ENCODE measurements at places on chromosomes 3 and 15.

- DNase-seq, result no peak
Measured at GRCh38 chr15:40776537-40777141, 6.9 kb downstream of the C15orf62 start.

GRCh38 chr15:92625251-92625980, 30.2 kb downstream of the FAM174B start:
- DNase-seq, result peak; percentile 24

DNA sequence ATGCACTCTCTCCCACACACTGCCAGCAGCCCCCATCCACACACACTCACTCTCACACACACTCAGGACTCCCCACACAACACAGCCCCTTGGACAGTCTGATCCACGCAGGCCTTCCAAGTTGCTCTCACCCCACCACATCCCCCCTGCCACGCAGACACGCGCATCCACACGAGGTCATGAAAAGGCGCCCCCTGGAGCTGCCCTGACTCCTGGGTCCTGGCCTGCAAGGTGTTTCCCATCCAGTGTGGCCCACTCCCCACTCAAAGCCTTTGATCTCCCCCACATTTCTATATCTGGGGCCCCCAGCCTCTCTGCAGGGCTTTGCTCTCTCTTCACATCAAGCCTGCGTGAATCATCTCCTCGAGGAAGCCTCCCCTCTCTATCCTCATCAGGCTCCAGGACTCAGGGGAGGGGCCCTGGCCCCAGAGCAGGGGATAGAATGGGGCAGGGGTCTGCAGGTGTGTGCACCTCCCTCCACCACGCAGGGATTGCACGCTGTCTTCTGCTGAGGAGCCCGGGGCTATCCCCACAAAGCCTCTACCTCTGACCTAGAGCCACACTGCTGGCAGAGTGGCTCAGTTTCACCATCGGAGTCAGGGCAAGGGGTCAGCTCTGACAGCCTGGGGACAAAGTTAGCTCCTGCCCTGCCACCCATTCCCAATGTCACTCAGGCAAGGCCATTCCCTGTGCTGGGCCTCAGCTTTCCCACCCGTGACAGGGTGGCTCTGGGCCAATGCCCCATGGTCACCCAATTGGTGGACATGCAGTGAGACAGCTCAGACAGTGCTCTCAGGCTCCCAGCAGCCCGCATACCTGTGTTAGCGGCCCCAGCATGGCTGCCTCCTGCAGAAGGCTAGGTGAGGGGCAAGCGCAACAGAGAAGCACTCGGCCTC, 6.4 kb downstream of the MYL3 start:
- DNase-seq, result no peak

GRCh38 chr3:40623567-40623966, 98.8 kb downstream of the ZNF621 start:
- DNase-seq, result peak; percentile 11

GRCh38 chr15:77457905-77458265, 37.2 kb downstream of the HMG20A start:
- no peak for DNase-seq

- DNase-seq, result peak; percentile 49
Measured at GRCh38 chr15:45205192-45205591, 17.4 kb upstream of the SHF start.

GRCh38 chr3:82329300-82329699, 567.9 kb upstream of the GBE1 start:
- DNase-seq, result no peak

GRCh38 chr3:32281570-32282106, 43.2 kb downstream of the CMTM8 start:
- DNase-seq, result no peak

DNA sequence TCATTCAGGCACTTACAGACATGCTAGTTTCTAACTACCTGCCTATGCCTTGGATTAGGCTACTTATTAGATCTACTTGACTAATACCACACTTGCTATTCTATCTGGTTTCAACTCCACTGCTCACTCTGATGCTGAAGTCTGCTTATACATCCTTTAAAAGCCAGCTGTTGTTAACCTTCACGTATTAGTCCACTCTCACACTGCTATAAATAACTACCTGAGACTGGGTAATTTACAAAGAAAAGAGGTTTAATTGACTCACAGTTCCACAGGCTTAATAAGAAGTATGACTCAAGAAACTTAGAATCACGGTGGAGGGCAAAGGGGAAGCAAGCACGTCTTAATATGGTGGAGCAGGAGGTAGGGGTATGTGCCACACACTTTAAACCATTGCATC, 47.7 kb upstream of the ANKRD28 start:
- DNase-seq, result no peak

GRCh38 chr3:62939707-62940106, 64.5 kb upstream of the CADPS start:
- no peak for DNase-seq

GRCh38 chr3:39108200-39108710, 775 bp downstream of the TTC21A start:
- DNase-seq, result no peak

DNA sequence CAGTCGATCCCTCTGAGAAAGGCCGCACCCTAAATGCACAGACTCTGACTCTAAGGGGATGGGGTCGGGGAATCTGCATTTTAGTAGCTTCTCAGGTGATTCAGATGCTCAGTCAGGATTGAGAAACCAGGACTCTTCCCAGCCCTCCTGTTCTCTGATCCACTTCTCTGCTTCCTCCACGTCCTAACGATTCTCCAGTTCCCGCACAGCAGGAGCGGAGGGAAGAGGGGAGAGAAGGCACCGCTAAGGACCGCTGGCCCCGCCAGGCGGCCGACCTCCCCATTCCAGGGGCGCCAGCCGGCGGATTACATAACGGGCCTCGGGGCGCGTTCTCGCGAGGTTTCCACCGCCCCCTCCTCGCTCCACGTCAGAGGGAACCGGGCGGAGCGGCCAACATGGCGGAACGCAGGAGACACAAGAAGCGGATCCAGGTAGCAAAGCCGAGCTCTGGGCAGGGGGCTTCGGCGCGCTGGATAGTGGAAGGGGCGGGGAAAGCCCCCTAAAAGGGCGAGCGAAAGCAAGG, at the start of gene SEC62:
Gene SEC62 (plus strand): TSS at position 380 of the 523 bp plus-strand sequence. CDS start 16 bp downstream, at position 396.
- peak; percentile 88 for DNase-seq

GRCh38 chr3:150020527-150020926, 49.8 kb upstream of the PFN2 start:
- DNase-seq, result no peak

DNA sequence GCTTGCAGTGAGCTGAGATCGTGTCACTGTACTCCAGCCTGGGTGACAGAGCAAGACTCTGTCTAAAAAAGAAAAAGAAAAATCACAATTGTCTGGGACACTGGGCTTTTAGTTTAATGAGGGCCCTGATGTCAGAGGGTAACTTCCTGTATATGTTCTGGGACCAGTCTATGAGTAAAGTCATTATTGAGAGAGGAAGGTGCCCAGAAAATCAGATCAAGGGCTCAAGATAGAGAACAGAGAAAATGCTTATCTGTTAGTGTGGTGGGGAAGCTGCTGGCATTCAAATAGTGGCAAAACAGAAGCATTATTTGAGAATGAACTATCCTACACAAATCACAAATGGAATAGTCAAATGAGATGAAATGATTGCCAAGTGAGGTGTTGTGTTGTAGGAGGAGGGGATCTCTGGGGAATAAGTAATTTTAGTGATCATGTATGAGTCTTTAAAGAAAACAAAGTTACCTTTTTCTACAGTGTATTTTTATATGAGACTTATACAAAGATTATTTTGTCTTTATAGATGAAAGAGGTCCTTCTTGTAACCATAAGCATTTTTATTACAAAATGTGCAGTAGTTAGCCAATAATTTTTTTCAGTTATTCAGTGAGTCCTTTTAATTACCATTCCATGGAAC, 13.4 kb downstream of the ARIH2 start:
- no peak for DNase-seq

- DNase-seq, result no peak
Measured at GRCh38 chr3:153503873-153504272, 341.8 kb downstream of the RAP2B start.

GRCh38 chr3:157103280-157103679, 56.7 kb downstream of the CCNL1 start:
- no peak for DNase-seq

DNA sequence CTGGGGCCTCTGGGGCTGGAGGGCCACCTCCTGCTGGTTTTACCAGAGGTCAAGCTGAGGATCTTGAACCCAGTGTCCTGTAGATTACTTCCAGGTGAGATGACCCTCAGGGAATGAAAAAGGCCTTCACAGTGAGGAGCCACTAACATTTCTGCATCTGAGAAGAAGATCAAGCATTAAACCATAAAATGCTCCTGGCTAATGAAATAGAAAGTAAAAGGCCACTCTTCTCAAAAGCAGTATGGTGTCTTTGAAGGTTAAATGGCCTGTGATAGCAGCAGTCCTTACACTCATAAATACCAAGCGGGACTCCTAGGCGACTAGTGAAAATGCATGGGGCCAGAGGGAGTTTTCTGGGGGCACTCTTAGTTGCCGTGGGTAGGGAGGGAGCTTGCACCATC, 47.0 kb upstream of the RGMA start:
- DNase-seq, result no peak

DNA sequence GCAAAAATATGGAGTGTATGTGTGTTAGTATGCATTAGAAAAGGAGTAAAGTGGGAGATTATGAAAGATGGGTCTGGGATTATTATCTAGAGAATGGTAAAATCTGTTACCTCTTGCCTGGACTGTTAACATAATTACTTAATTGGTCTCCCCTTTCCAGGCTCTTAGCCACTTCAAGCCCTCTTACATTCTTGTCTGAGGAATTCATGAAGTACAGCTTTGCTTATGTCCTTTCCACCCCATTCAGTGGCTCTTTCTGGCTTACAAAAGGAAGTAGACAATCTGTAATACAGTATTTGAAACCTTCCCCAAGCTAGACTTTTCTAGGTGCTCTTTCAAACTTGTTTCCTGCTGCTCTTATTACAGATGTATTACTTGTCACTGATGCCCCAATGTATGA, 129.8 kb downstream of the MBNL1 start:
- no peak for DNase-seq

GRCh38 chr3:44000586-44000985, 241.1 kb upstream of the TOPAZ1 start:
- DNase-seq, result no peak

DNA sequence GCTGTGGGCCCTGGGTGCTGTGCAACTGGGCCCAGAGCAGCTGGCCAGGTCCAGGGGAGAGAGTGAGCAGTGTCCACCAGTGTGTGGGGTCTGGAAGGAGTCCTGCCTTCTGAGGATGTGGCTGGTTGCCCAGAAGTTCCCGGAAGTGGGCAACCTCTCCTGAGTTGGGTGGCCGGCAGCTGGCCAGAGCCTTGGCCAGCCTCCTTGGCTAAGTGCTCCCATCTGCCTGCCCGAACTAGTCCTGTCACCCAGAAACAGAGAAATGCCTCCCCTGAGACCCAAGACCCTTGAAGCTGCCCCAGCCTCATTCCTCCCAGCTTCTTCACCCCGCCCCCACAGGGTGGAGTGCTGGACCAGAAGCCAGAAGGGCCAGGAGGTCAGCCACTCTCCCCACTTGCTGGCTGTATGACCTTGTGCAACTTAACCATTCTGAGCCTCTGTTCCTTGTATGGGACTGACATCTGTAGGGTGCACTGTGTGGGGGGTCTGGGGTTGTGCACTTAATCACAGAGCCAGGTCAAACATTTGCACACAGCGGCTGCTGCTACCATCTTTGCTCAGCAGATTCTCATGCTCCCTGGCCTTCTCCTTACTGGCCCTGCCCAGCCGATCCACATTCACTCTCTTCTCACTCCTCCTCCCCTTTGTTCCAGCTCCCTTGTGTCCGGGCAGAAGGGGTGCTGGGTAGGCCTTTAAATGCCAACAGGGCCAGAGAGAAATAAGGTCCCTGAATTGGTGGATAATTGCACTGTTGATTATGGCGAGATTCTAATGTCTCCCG, 7.5 kb upstream of the ALAS1 start:
- no peak for DNase-seq

DNA sequence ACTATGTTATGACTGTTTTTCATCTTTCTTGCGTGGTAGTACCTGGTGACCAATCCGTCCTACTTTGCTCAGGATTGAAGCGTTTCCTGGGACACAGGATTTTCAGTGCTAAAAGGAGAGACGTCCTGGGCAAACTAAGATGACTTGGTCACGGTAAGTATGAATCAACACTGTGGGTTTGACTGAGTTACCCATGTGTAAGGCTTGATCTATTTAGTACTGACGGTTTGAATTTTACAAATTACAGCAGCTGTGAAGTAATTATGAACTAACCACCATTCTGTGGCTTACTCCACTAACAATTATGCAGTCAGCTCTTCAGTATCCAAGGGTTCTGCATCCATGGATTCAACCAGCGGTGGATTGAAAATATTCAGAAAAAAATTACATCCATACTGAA, 172.9 kb upstream of the FEZF2 start:
- no peak for DNase-seq

- DNase-seq, result peak; percentile 15
Measured at GRCh38 chr3:43894176-43895049, 203.7 kb downstream of the ABHD5 start.

DNA sequence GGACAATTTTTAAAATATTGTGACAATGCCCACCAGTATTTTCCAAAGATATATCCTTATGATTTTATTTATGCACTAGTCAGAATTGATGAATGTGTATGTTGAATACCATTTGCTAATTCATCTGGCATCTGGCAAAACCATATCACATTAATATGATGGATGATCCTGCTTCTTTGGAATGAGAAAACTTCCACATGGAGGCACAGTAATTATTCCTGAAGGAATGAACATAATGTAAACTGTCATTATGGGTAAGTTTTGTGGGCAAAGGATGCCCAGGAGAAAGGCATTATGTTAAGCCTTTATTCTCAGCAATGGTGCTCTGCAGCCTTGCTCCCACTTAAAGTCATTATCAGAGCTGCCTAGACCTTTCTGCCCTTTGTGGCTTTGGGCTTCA, 113.0 kb upstream of the MME start:
- DNase-seq, result no peak

- DNase-seq, result no peak
Measured at GRCh38 chr3:188365988-188366698, 212.2 kb downstream of the LPP start.

GRCh38 chr15:74301583-74302361, 65.6 kb downstream of the CCDC33 start:
- no peak for DNase-seq

DNA sequence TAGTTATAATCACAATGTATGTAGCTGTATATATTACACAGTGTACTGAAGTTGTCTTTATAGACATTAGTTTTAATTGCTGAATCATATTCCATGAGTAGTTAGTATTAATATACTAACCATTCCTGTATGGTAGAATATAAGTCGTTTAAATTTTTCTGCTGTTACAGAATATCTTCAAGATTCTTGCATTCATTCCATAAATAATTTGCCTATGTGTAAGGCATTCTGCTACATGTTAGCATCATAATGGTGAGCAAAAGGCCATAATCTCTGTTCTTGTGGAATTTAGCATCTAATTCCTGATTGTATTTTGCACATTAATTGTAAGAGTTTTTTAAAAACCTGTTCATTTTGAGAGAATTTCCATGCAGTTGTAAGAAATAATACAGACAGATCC, 14.1 kb downstream of the GYG1 start:
- no peak for DNase-seq

Measured in stimulated activated CD8-positive, alpha-beta memory T cell treated with anti-CD3 and anti-CD28 coated beads, Interleukin-15, amount 100 ng/mL, for 48 hours (primary cell).